ENCODE measurements at places on chromosomes 7 and 10. TPM values are rescaled to one million over a fixed set of nuclear protein-coding genes. Genes with fewer than 3 reads are reported as not detected.

CDK1 gene
- polyA plus RNA-seq = 40.0 TPM

IFIT1B gene
- polyA plus RNA-seq = 0.34 TPM

DNA sequence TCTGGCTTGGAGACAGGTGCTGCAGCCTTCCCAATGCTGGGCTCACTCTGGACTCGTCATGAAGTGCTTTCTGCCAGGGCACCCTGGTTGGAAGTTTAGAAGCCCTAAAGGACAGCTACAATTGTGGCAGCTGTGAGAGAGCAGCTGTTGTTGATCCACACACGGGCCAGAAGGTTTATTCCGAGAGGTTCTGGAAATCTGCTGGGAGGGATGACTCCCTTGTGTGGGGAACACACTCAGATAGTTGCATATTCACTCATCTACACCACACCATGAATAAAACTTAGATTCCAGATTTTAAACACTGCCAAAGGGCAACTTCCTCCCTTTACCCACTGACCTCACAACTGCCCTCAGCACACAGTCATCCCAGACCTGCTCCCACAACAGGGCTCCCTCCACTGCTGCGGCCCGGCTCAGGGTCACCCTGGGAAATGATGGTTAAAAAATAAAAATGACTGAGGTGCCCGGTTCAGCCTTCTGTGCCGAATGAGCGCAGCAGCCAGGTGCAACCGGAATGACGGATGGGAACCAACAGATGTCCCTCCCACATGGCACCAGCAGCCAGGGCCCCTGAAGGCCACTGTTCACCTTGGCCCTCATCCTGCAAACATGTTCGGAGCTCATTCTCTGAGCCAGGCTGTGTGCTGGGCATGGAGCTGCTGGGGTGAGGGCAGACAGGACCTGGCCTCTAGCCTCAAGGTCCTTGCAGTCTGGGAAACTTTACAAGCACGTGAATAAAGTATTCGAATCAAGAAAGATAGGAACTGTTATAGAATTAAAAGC lies 40.2 kb downstream of the ASB13 start:
- DNase-seq = no peak

- no peak for DNase-seq
These were observed 578.5 kb downstream of the SH2D4B start for GRCh38 chr10:81116201-81116600.

H2BK1 gene
- not detected for polyA plus RNA-seq

DNA sequence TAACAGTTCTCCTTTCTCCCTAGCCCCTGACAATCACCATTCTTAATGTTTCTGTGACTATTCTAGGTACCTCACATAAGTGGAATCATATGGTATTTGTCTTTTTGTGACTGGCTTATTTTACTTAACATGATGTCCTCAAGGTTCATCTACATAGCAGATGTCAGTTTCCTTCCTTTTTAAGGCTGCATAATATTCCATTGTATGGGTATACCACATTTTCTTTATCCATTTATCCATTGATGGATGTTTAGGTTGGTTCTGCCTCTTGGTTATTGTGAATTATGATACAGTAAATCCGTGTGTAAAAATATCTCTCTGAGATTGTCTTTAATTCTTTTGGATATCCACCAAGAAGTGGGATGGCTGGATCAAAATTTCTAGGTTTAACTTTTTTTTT lies 13.2 kb downstream of the BBS9 start:
- no peak for DNase-seq

DNA sequence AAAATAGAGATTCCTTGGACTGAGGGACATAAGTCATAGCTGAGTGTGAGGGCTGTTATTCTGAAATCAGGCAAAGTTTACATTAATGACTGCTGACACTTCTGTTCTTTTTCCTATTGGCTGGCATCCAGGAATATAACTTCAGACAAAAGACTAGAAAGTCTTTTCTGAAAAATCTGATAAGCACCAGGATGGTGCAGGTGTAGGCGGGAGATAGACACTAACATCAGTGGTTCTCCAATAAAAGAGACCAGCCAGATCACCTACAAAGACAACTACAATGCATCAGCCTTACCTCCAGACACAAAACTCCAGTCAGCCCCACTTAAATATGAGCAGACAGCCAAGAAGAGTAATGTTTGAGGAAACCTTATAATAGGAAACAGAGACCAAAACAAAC lies 168.3 kb upstream of the LRGUK start:
- no peak for DNase-seq

SAP25 gene
- polyA plus RNA-seq = 7.9 TPM

CCL24 gene
- polyA plus RNA-seq = 32.1 TPM

- no peak for DNase-seq
These were observed 1017.5 kb downstream of the XPNPEP1 start for GRCh38 chr10:108905821-108906220.

DNA sequence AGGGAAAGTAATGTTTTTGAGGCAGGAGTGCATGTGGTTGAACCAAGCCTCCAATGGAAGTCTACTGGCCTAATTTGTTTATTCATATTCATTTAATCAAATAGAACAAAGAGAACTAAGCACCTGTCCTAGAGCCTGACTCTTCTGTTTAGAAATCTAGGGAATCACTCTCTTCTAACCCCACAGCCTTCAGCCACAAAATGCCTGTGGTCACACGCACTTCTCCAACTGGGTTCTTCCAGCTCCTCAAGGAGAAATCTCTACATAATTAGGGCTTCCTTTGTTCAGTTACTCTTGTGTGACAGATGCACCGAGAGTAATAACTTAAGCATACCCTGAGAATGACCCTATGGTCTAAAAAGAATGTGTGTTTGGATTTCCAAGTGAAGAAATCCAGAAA lies 133.7 kb upstream of the NAMPT start:
- DNase-seq = no peak

- no peak for DNase-seq
These were observed 608.0 kb downstream of the DNAJB6 start for GRCh38 chr7:157944734-157945291.

DNA sequence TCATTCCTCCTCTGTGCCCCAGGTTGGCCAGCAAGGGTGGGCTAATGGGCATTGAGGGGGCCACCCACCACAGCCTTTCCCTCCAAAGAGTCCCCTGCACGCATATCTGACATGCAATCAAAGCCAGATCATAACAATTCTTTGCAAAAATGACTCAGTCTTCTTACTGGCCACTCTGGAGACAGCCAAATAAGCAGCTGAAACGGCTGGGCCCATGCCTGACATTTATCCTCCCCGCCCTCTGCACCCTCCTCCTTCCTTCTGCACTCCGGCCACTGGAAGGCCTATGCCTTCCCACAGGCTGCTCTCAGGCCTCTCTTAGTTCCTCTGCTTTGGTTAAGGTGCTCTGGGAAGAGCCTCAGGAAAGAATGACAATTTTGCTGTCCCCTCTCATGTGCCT lies 29.2 kb upstream of the NPFFR1 start:
- no peak for DNase-seq

- no peak for DNase-seq
These were observed 102.4 kb downstream of the GATA3 start for GRCh38 chr10:8156918-8157317.

DNA sequence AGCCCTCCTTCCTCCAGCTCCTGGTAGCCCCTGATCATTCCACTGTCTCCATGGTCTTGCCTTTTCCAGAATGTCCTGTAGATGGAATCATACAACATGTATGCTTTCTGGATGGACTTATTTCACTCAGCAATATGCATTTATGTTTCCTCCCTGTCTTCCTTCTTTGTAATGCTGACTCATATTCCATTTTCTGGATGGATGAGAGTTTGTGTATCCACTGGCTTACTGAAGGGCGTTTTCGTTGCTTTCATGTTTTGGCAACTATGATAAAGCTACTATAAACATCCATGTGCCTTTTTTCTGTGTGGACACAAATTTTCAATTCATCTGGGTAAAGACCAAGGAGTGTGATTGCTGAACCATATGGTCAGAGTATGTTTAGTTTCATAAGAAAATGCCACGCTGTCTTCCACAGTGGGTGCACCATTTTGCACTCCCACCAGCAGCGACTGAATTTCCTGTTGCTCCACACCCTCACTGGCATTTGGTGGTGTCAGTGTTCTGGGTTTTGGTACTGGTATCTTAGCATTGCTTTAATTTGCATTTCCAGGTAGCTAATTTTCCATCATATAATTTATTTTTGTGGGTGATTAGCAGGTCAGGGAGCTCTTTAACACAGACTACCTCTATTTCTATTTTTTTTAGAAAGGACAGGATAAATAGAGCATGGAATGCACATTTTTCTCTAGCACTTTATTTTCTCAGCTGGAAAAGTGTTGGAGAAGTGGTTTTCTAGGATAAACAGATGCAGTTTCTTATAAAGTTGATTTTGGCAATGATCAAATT lies 252.2 kb downstream of the WDR37 start:
- no peak for DNase-seq

DNA sequence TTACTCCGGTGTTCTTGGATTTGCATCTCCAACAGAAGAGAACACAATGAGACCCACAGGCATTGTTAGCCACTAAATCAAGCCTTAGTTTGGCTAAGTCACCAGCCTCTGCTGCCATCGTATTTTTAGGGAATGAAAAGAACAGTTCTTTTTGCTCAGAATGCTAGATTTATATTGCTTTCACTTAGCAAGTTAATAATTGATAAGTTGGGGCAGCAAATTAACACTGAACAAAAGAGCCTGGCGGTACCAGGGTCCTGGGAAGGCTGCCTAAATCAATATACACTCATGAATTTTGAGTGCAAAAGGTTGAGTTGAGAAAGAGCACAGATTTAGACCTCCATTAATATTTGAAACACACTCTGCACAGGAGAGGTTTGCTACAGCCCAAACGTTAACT lies 767.7 kb downstream of the TYW1 start:
- no peak for DNase-seq

GRCh38 chr7:151481650-151482505 lies 37.8 kb downstream of the RHEB start:
- DNase-seq = no peak

MEIG1 gene
- polyA plus RNA-seq = 0.33 TPM

DNA sequence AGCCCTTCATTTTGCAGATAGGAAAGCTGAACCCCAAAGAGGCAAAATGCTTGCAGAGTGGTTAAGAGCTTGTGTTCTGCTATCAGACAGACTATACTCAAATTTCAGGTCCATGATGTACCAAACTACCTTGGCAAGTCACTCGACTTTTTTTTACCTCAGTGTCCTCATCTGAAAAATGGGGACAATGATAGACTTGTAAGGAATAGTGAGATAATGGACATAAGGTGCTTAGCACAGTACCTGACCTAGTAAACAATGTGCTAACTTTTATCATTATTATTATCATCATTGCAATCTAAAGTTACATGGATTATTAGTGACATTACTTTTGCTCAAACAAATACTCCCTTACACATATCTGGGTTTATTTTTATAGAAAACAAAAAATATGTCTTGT lies 79.4 kb upstream of the ARID5B start:
- DNase-seq = no peak

- DNase-seq = no peak
These were observed 3.3 kb upstream of the COPS6 start for GRCh38 chr7:100085515-100085914.

DNA sequence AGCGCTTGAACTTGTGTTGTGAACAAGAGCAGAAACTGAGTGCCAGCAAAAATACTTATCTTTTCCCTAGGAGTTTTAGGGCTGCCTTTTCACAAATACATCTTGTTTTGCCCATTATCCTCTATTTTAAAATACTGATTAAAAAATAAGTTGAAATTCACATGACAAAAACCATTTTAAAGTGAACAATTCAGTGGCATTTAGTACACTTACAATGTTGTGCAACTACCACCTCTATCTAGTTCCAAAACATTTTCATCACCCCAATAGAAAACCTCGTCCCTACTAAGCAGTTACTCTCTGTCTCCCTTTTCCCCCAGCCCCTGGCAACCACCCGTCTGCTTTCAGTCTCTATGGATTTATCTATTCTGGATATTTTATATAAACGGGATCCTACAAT lies 1.4 kb downstream of the WBP1L start:
- no peak for DNase-seq

GRCh38 chr7:75953931-75954330 lies 39.0 kb downstream of the POR start:
- no peak for DNase-seq

- peak; percentile 71 for DNase-seq
These were observed 750 bp downstream of the ZNF398 start for GRCh38 chr7:149147752-149148653.

GRCh38 chr10:13769946-13770345 lies 183.2 kb downstream of the PRPF18 start:
- no peak for DNase-seq

CD36 gene
- 84.9 TPM for polyA plus RNA-seq

DNA sequence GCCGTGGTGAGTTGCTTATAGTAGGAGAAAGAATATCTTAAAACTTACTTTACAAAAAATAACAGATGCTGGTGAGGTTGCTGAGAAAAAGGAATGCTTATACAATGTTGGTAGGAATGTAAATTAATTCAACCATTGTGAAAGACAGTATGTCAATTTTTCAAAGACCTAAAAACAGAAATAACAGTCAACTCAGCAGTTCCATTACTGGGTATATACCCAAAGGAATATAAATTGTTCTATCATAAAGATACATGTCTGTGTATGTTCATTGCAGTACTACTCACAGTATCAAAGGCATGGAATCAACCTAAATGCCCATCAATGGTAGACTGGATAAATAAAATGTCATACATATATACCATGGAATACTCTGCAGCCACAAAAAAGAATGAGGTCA lies 420.4 kb downstream of the AUTS2 start:
- DNase-seq = no peak

NXPH1 gene
- polyA plus RNA-seq = 0.06 TPM

DNA sequence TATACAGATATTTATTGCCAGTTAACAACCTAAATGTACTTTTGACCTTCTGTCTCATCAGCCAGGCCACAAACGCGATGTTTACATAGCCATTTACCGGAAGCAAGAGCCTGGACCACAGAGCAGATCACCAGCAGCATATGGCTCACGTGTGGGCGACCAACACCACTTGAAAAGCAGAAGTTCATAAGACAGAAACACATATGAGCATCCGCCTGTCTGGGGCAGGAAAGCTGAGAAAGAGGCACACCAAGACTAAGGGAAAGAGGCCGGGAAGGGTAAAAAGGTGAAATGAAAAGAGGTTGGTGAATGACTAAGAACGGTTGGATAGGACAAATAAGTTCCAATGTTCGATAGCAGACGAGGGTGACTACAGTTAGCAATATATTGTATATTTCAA lies 1.3 kb downstream of the ABCB1 start:
- DNase-seq = peak; percentile 43

SYT15B gene
- polyA plus RNA-seq = 1.5 TPM

GRCh38 chr7:134722786-134723322 lies 56.6 kb upstream of the CALD1 start:
- DNase-seq = no peak

- DNase-seq = no peak
These were observed 212.1 kb downstream of the VTI1A start for GRCh38 chr10:112658900-112659638.

- DNase-seq = peak; percentile 52
These were observed 14.9 kb downstream of the MAT1A start for GRCh38 chr10:80274396-80275134.

MTPN gene
- polyA plus RNA-seq = 92.1 TPM
